Cerebellum (tissue), 4 donors: ENCODE measurements at places on chromosomes 12 and 14. TPM values are rescaled to one million over a fixed set of nuclear protein-coding genes. Genes with fewer than 3 reads are reported as not detected.
A peak's percentile ranks its signal among the peaks of the same experiment; 100 is the strongest.

- DNase-seq = no peak
Observed at GRCh38 chr12:43214166-43214565, 337.8 kb downstream of the ADAMTS20 start.

DNA sequence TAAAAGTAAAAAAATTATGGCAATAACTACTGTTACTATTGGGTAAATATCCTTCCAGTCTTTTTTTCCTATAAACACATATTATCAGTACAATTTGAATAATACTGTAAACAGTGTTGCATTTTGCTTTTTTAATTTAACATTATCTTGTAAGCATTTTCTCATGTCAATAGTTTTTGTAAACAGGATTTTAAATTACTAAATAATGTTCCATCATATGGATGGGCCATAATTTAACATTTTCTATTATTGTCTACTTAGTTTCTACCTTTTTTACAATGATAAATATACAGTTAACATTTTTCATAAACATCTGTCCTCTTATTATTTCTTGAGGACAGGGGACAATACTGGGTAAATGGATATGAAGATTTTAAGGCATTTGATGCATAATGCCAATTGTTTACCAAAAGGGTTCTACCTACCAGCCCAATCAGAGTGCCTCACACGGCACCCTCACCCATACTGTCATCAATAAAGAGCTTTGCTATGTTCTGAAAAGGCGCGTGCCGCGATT, 759 bp upstream of the ACVR1B start:
- no peak for DNase-seq

DNA sequence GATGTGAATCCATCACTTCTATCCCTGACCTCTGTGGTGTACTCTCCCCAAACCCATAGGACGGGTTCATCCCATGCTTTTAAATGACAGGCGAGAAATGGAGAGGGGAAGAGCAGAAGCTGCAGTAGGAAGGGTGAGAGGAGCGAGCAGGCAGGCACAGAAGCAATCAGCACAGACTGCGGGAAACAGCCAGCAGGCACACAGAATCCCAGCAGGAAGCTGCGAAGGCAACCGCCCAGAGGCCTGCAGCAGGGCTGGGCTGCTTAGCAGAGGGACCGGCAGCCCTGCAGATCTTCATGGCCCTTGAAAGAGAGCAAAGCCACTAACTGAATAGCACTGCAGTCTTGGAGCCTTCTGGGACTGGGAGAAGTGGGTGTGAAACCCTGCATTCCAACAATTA, 287.0 kb upstream of the FKBP4 start:
- DNase-seq = peak; percentile 44

The NRXN3 gene
- 92.6 TPM for total RNA-seq

GRCh38 chr12:69354556-69355187, 4.9 kb upstream of the YEATS4 start:
- no peak for DNase-seq

The SLC2A14 gene
- 2.3 TPM for total RNA-seq

The POTEM gene
- not detected for total RNA-seq

- DNase-seq = no peak
Observed at GRCh38 chr12:1373901-1374735, 220.3 kb downstream of the FBXL14 start.

- DNase-seq = no peak
Observed at GRCh38 chr14:63051992-63052391, 6.7 kb upstream of the KCNH5 start.

DNA sequence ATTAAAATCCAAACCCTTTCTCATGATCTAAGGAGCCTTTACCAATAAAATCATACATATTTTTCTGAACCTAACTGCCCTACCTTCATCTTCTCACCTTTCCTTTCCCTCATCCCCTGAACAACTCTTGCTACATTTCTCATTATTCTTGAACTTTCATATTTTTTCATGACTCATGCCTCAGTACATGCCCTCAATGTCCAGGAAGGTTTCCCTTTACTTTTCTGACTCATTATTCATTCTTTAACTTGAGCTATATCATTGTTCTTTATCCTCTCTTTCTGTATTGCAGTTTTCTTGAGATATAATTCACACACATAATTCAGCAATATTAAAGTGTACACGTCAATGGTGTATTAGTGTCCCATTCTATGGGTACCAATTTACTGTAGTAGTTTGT, 231.0 kb downstream of the ALG10B start:
- no peak for DNase-seq

The DYRK2 gene
- total RNA-seq = 39.8 TPM

DNA sequence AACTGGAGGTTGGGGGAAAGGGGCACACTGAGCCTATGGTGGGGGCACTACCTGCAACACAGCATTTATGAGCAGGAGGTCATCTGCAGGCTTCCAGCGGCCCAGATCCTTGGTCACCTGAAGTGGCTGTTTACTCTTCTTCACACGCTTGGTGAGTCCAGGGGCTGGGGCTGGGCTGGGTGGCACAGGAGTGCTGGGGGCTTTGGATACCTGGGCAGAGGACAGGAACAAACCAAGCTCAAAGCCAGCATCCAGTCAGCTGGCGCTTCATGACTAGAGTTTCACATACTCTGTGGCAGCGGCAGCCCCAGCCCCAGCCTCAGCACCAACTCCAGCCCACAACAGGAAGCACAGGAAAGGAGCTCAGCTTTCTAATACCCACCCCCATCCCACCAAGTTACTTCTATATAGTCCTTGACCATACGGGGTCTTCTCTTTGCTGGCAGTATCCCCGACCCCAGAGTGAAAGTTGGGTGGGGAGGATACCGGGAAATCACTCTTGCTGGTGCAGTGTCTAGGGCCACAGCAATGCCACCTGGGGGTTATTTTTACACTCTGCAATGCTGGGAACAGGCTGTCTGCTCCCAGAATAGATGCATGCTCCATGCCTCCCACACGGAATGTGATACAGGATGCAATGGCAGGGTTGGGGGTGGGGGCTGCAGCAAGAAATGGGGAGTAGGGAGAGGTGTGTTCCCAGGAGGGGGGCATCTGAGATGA, 3.1 kb downstream of the MCRS1 start:
- no peak for DNase-seq

- no peak for DNase-seq
Observed at GRCh38 chr14:61321385-61322010, at the start of gene PRKCH. PRKCH (plus strand) TSS chr14:61321579; CDS start chr14:61322102, 523 bp downstream.

- no peak for DNase-seq
Observed at GRCh38 chr14:45990252-45990651, 661.3 kb downstream of the RPL10L start.

DNA sequence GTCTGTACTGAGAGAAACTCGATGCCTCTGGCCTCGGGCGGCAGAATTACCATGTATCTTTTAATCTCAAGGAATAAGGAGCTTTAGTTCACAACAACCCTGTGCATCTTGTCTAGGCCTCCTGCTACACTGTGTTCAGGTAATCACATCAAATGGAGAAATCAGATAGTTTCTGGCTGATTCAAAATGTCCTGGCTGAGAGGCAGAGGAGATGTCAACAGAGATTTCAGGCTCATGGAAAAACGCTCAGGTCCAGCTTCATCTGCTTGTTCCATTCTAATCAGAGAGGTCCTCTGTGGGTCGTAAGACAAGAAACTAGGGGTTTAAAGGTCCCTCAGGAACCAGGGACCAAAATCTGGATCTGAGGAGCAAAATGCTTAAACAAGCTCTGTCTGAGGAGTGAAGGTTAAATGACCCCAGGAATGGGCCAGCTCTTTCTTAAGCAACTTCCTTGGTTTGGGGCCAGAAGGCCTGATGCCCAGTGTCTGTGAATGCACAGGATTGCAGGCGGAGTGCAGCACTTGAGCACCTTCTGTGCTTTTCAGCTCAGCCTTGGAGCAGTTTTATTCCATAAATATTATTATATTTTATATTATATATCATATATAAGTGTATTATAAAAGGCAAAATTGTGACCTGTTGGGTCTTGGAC, 170.2 kb upstream of the PRICKLE1 start:
- DNase-seq = no peak

The PRB2 gene
- total RNA-seq = not detected

GRCh38 chr12:43776498-43776897, 17.7 kb downstream of the IRAK4 start:
- peak; percentile 10 for DNase-seq

DNA sequence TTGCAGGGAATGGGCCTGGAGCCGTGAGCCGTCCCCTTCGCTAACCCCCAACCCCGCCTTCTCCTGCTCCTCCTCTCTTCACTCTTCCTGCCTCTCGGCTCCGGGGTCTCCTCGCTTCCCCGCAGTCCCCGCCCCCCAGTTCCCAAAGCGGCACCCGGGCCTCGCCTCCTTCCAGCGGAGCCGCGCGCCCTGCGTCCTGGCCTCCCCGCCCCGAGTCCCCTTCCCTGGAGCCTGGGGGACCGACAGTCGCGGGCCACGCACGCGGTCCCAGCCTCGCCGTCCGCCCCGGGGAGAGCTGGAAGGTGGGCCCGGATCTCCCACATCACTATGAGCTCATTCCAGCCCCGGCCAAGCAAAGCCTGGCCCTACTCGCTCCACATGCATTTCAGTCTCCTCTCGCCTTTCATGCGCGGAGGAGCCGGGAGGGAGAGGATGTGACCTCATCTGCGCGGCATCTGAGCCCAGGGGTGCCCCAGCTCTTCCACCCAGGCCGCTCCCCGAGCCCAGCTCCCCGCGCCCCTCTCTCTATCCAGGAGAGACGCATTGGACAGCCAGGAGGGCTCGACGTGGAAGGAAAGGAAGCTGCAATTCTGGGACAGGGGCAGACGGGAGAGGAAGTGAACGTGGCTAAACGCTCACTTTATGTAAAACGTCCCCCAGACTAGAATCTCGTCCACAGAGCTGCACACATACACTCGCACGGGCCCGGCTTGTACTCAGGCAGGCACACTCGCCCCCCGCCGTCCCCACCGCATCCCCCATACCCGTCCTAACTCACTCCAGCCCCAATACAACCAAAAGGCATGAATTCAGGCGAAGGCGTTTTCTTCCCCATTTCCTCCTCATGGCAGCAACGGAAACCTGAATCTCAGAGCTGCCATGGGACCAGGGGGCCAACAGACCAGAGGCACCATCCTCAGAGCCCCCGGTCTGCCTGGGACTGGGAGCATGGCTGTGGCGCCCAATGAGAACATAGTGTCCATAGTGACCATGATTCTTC, 108.7 kb upstream of the CCND2 start:
- no peak for DNase-seq

GRCh38 chr12:15672671-15673270, 116.4 kb downstream of the EPS8 start:
- no peak for DNase-seq

The SERPINA10 gene
- total RNA-seq = not detected

- DNase-seq = no peak
Observed at GRCh38 chr14:38138473-38139138, 69.1 kb upstream of the SSTR1 start.

The OTOGL gene
- total RNA-seq = 1.4 TPM

The P3H3 gene
- 25.0 TPM for total RNA-seq

The SLC10A1 gene
- not detected for total RNA-seq

The SYNE3 gene
- total RNA-seq = 3.0 TPM

The MMP17 gene
- 15.3 TPM for total RNA-seq

The HELB gene
- total RNA-seq = 10.6 TPM

DNA sequence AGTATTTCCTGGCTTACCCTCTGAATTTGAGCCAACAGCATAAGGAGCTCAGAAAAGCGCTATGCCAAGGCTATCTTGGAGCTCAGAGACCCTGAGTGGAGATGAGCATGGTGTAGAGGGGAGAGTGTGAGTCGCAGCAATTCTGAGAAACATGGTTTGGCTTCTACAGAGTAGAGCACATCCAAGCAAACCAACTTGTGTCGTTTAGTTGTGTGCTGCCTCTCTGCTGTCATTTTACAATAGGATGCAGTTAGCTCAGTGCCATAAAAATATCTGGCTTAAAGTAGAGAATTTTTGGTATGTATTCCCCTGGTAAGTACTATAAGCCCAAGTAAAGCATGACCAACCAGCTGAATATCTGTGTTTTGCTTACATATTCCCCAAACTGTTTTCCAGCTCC, 249.2 kb downstream of the TRHDE start:
- peak; percentile 7 for DNase-seq

DNA sequence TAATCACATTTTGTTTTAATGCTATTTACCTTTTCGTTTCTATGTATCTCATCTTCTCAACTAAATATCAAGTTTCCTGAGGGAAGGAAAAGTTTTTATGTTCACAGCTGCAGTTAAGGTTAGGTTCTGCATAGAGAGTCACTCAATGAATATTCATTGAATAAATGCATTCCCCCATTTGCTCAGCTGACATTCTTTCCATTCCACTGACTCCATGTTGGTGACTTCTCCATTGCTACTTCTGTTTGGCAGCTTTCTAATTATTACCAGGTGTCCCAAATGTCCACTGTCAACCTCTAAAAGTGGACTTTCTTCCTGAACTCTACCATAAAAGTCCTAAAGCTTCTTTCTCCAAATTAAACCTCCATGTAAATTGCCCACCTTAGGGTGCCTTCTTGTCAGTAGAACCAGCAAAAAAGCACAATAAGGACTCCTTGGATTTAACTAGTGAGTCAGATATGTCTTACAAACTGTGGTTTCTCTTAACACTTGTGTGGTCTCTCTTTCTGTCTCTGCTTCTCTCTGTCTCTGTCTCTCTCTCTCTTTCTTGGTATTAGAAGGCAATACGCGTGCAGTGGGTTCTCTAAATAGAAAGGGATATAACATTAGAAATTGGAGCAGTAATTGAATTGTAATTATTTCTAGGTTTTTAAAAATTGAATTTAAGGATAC, 85.9 kb downstream of the TMEM117 start:
- DNase-seq = no peak

- DNase-seq = no peak
Observed at GRCh38 chr14:105181549-105182295, 610 bp upstream of the NUDT14 start.

The INHBE gene
- not detected for total RNA-seq

The DIO2 gene
- total RNA-seq = 0.64 TPM
